ENCODE measurements at places on chromosomes 11 and 22. TPM values are rescaled to one million over a fixed set of nuclear protein-coding genes. Genes with fewer than 3 reads are reported as not detected.

Gene RFPL1
- not detected for total RNA-seq

DNA sequence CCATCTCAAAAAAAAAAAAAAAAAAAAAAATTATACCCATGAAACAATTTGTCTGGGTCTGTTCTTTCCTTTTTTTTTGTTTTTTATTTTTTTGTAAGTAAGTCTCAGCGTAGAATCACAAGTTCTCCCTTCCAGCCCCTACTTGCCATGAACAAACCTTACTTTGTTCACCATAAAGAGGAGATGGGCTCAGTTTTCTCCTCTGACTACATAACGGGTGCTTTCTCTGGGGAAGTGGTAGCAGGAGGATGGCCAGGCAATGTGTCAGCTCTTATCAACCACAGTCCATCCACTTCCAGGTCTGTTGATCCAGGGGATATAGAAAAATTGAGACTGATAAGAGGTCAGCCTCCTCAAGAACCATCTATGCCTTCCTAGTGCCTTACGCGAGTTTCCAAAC lies 11.0 kb downstream of the ASCC2 start:
- DNase-seq: no peak
- no peaks in the 10 kb centered on the region for H3K27me3 ChIP-seq
- no peak overlapping the region for H3K27ac ChIP-seq
- H3K4me1 ChIP-seq: no peaks in the 10 kb centered on the region
- peaks cover 18% of the 10 kb centered on the region for H3K36me3 ChIP-seq
- no peak overlapping the region for H3K4me3 ChIP-seq

DNA sequence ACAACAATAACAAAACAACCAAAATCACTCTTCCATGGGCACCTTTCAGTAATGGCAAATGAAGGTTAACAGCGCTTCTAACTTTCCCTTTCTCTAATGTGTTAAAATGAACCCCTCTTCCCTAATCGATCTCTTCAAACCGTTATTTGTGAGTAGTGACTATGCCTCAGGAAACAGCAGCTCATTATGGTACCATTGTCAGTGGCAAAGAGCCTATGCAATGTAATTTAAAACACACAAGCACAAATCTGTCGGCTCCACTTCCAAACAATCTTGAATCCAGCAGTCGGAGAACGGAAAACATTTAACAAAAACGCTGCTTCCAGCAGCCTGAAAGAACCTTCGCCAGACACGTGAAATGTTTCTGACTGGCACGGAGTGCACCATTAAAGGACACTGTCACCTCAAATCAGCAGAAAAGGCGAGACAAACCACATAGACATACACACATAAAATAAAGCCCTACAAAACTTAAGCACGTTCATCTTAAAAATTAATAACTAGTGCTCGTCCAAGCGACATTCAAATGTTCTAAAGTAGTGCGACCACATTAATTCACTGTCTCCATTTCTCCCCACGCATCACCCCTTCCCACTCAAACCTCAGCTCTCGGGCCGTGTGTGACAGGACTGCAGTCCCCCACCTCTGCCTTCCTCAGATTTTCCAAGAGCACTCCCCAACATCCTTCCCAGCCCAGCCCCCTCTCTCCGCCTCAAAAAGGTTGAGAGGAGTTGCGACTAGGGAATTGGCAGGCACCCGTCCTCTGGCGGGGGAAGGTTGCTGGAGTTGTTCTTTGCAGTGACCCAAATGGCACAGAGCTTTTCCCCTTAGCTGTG lies 748 bp downstream of the RAB30 start:
- peak; percentile 27 for DNase-seq
- no peak overlapping the region for H3K4me3 ChIP-seq
- H3K27me3 ChIP-seq: no peaks in the 10 kb centered on the region
- peaks cover 21% of the 10 kb centered on the region for H3K36me3 ChIP-seq

Gene VSIG10L2
- not detected for total RNA-seq

DNA sequence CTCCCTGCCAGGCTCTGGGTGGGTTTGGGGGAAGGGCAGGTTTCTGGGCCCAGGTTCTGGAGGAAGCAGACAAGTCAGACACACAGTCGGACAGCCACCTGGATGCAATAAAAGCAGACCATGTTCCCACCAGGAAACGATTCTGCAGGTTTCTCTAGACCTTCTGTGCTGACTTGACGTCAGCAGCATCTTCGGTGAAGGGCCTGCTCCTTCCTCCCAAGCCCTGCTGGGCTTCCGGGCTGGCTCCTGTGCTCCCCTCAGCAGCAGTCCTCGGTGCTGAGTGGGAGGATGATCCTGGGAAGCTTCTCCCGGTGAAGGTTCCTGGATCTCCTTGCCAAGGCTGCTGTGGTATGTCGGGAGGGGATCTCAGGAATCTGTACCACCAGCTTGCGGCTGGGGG lies 240.0 kb downstream of the GRIK4 start:
- H3K4me3 ChIP-seq: no peak overlapping the region
- H3K4me1 ChIP-seq: peaks cover 11% of the 10 kb centered on the region
- H3K27me3 ChIP-seq: peaks cover 11% of the 10 kb centered on the region
- H3K27ac ChIP-seq: no peak overlapping the region
- DNase-seq: no peak

DNA sequence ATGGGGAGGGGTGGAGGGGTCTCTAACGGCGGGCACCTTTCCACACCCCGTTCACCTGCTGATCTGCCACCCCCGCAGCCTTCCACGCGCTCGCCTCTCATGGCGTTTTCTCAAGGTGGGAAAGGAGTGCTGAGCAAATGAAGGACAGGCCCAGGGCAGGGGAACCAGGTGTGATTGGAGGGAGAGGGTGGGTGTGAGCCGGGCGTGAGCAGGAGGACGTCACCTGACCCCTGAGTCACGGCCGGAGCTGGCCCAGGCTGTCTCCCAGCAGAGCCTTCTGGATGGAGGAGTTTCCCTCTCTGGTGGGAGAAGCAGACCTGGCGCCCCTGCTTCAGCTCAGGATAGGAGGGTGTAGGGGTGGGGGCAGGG lies 14.0 kb upstream of the ARHGAP8 start:
- no peak overlapping the region for H3K4me3 ChIP-seq
- H3K27ac ChIP-seq: no peak overlapping the region
- H3K4me1 ChIP-seq: peaks cover 16% of the 10 kb centered on the region

Gene MUC2
- total RNA-seq: 0.60 TPM

GRCh38 chr11:9266132-9266736 lies 1.1 kb upstream of the DENND5A start:
- peaks cover 5% of the 10 kb centered on the region for H3K36me3 ChIP-seq
- H3K4me1 ChIP-seq: peaks cover 42% of the 10 kb centered on the region
- DNase-seq: no peak

Gene EFEMP2
- total RNA-seq: 17.9 TPM

GRCh38 chr11:36455658-36456111 lies 54.4 kb downstream of the TRAF6 start:
- no peak overlapping the region for H3K27ac ChIP-seq
- DNase-seq: no peak
- no peaks in the 10 kb centered on the region for H3K36me3 ChIP-seq
- H3K4me1 ChIP-seq: peaks cover 27% of the 10 kb centered on the region

DNA sequence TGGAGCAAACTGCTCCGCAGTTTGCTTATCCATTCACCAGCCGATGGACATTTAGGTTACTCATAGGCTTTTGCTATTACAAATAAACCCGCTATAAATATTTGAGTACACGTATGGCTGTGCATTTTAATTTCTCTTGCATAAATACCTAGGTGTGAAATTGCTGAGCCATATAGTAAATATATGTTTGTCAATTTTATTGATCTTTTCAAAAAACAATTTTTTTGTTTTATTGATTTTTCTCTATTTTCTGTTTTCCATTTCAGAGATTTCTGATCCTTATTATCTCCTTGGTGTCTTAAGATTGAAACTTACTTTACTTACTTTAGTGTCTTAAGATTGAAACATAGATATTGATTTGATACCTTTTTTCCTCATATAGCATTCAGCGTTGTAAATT lies 4.5 kb downstream of the ZNF74 start:
- no peak overlapping the region for H3K27ac ChIP-seq
- no peak overlapping the region for H3K4me3 ChIP-seq
- H3K36me3 ChIP-seq: peaks cover 29% of the 10 kb centered on the region

Gene KRTAP5-11
- not detected for total RNA-seq

DNA sequence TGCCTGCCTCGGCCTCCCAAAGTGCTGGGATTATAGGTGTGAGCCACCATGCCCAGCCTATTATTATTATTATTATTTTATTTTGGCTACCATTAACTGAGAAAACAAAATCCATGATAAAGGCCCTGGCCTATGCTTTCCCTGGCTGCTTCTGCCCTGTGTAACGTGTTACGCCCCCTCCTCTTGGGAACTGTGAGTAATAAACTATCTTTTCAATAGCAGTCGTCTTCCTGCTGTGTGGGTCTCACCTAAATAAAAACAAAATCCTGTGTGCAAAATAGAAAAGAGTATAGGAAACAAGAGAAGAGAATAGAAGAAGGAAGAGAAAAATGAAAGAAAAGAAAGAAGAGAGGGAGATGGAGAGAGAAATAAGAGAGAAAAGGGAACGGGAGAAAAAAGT lies 237.0 kb downstream of the MIAT start:
- no peaks in the 10 kb centered on the region for H3K36me3 ChIP-seq
- H3K4me3 ChIP-seq: no peak overlapping the region
- H3K27me3 ChIP-seq: peaks cover 7% of the 10 kb centered on the region
- H3K27ac ChIP-seq: no peak overlapping the region

DNA sequence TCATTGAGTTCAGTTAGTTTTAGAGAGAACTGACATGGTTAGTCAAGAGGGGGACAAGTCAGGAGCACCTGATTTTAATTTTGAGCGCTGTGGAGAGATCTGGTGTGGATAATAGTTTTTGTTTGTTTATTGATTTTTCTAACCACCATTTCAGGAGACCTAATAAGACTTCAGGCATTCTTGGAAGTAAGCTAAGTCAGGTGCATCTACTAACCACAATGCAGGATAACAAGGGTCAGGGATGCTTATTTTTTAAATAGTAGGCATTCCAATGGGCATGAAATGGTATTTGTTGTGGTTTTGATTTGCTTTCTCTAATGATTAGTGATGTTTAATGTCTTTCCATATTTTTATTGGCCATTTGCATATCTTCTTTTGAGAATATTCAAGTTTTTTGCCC lies 212.1 kb downstream of the NAV2 start:
- no peaks in the 10 kb centered on the region for H3K27me3 ChIP-seq
- peaks cover 8% of the 10 kb centered on the region for H3K4me1 ChIP-seq
- H3K36me3 ChIP-seq: no peaks in the 10 kb centered on the region
- DNase-seq: no peak

Data from WTC11 (cell line).